ENCODE measurements at places on chromosomes 4 and X.
A peak's percentile ranks its signal among the peaks of the same experiment; 100 is the strongest.

DNA sequence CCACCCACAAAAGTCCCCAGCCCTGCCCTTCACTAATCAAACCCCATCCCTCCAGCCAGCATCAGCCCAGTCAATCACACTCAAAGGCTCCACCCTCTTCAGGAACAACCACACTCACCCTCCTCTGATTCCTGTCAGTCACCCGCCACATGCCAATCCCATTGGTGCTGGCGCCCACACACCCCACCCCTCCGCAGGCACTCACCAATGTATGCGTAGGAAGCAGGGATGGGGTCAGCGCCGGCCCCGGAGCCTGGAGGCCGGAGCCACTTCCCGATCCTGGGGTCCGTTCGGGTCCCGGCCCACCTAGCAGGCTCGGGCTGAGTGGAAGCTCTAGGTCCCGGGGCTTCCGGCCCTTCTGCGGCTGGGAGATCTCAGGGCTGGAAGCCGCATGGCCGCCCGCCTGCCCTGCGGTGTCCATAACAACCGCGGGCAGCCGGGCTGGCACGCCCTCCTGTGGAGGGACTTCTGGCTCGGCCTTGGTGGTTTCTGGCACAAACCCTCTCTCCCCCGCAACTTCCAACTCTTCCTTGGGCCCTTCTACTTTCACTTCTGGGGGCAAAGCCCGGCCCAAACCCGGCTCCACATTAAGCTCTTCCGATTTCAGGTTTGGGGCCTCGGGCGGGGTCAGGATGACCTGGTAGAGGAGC is 7.9 kb upstream of the CFP start:
- H3K36me3 ChIP-seq: peaks cover 75% of the 10 kb centered on the region
- no peak overlapping the region for H3K4me3 ChIP-seq
- ATAC-seq: no peak
- no peak overlapping the region for H3K27ac ChIP-seq
- no peaks in the 10 kb centered on the region for H3K27me3 ChIP-seq
- no peaks in the 10 kb centered on the region for H3K4me1 ChIP-seq

GRCh38 chr4:126358041-126358440 is 1043.3 kb downstream of the FAT4 start:
- no peaks in the 10 kb centered on the region for H3K36me3 ChIP-seq
- no peaks in the 10 kb centered on the region for H3K27me3 ChIP-seq
- ATAC-seq: no peak
- H3K4me3 ChIP-seq: no peak overlapping the region
- no peaks in the 10 kb centered on the region for H3K4me1 ChIP-seq

- no peak overlapping the region for H3K4me3 ChIP-seq
- no peaks in the 10 kb centered on the region for H3K36me3 ChIP-seq
- no peak overlapping the region for H3K27ac ChIP-seq
- H3K4me1 ChIP-seq: no peaks in the 10 kb centered on the region
- no peaks in the 10 kb centered on the region for H3K27me3 ChIP-seq
These were observed 25.5 kb upstream of the MORC4 start for GRCh38 chrX:107025545-107025944.

GRCh38 chr4:169724260-169724659 is 33.5 kb downstream of the HPF1 start:
- H3K27ac ChIP-seq: no peak overlapping the region
- no peaks in the 10 kb centered on the region for H3K4me1 ChIP-seq
- H3K27me3 ChIP-seq: no peaks in the 10 kb centered on the region
- no peak overlapping the region for H3K4me3 ChIP-seq

DNA sequence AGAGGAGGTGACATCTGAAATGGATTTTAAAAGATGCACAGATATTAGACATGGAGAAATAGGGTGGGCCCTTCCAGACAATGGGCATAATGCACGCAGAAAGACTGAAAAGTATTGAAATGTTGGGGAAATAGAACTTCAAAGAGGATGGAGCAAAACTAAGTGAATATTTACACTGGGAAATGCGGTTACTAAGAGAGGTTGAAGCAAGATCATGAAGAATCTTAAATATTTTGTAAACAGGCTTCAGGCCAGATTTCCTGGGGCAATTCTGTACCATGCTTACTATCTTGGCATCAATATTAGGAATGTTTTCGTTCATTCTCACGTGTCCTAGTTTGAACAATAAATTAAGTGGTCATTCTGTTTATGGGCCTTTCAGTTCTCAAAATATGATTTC is 216.3 kb downstream of the ADAMTS3 start:
- H3K27me3 ChIP-seq: no peaks in the 10 kb centered on the region
- ATAC-seq: no peak
- H3K4me3 ChIP-seq: no peak overlapping the region
- no peaks in the 10 kb centered on the region for H3K36me3 ChIP-seq

GRCh38 chrX:42107495-42108488 is 184.4 kb upstream of the CASK start:
- no peaks in the 10 kb centered on the region for H3K4me1 ChIP-seq
- ATAC-seq: no peak
- no peak overlapping the region for H3K4me3 ChIP-seq
- H3K27me3 ChIP-seq: no peaks in the 10 kb centered on the region

- H3K27me3 ChIP-seq: peaks cover 36% of the 10 kb centered on the region
- H3K4me3 ChIP-seq: peak overlapping the region; percentile 46
- H3K36me3 ChIP-seq: no peaks in the 10 kb centered on the region
These were observed 370.3 kb upstream of the SMIM31 start for GRCh38 chr4:164383358-164384220.

DNA sequence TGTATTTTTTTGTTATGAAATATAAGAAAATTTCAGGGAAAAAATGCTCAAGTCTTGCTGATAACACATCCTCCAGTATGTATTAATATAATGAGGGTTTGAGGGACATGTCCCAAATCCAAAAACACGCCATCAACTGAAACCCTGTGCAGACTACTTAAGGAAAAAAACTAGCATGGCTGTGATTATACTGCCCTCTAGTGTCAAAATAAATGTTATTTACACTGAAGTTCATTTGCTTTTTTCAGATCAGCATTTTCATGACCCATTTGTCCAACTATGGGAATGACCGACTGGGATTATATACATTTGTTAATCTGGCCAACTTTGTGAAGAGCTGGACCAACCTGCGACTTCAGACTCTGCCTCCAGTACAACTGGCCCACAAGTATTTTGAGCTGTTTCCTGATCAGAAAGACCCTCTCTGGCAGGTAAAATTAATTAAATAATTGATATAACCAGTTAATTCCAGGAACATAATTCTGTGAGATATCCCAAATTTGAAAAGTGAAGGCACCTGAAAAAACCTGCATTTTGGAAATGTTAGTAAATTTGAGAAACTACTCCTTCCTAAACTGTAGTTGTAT is 128.5 kb downstream of the PRSS12 start:
- no peak overlapping the region for H3K27ac ChIP-seq
- no peak overlapping the region for H3K4me3 ChIP-seq
- H3K36me3 ChIP-seq: no peaks in the 10 kb centered on the region
- no peak for ATAC-seq
- H3K27me3 ChIP-seq: no peaks in the 10 kb centered on the region

DNA sequence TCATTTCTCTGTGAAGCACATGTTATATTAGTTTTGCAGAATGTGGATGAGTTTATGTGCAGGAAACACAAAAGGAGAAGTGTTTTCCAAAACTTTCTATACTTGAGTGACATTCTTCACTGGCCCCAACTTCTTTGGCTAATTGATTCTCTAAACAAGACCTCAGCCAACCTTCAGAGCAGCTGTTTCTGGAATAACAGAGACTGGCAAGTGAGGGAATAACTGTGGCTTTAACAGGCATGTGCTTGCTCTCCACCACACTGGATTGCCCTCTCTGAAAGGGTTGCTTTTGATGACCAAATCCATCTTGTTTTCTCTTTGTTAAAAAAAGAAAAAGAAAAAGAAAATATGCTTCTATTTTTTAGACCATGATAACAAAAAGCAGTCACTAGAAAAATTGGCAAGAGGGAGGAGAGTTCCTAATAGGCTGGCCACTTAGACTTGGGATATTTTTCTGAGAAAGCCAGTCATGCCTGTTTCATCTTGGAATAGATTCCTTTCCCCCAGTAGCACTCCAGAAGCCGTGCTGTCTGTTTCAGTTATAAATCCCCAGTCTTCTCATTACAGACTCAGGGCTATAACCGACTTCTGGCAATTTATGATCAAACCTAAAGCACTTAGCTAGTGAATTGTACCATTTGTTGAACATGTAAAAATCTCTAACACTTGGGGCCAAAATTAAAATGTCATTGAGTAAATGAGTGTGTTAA is 295.0 kb upstream of the NR3C2 start:
- H3K27ac ChIP-seq: no peak overlapping the region
- no peaks in the 10 kb centered on the region for H3K27me3 ChIP-seq
- H3K36me3 ChIP-seq: no peaks in the 10 kb centered on the region
- ATAC-seq: no peak
- H3K4me1 ChIP-seq: no peaks in the 10 kb centered on the region

DNA sequence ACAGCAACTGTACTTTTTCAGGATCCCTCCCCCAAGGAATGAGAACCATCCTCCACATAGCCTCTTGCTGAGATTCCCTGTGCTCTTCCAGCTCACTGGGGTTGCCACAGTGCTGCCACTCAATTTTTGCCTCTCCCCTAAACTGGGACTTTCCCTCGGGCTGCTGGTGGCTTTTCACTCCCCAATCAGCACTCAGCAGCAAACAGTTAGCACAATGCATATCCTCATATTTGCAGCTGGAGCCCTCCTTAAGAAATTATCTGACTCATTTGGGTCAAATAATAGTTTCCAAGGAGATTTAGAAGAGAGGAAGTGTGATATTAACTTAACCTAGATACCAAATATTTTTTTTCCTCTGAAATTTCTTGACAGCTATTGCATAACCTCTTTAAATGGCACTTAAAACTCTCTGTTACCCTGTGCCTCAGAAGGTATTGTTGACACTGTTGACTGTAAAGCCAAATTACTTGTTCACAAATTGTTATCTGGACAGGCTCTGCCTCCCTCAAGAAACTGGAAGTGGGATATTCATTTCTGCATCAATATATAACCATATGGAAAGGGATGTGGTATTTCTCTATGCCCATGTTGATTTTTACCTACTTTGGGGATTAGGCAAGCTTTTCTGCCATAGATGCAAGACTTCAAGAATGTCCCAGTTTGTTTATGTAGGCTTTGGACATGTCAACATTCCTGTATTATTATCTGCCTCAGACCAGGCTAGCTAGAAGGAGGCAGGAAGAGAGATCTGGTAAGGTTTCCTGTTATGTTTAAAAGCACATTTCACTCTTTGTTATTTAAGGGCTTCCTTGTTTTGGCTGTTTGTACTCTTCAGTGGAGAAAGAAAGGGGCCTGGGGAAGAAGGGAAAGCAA is 58.0 kb downstream of the SEPTIN11 start:
- H3K36me3 ChIP-seq: no peaks in the 10 kb centered on the region
- ATAC-seq: peak; percentile 80
- H3K27me3 ChIP-seq: no peaks in the 10 kb centered on the region
- H3K4me1 ChIP-seq: peaks cover 14% of the 10 kb centered on the region
- no peak overlapping the region for H3K4me3 ChIP-seq

DNA sequence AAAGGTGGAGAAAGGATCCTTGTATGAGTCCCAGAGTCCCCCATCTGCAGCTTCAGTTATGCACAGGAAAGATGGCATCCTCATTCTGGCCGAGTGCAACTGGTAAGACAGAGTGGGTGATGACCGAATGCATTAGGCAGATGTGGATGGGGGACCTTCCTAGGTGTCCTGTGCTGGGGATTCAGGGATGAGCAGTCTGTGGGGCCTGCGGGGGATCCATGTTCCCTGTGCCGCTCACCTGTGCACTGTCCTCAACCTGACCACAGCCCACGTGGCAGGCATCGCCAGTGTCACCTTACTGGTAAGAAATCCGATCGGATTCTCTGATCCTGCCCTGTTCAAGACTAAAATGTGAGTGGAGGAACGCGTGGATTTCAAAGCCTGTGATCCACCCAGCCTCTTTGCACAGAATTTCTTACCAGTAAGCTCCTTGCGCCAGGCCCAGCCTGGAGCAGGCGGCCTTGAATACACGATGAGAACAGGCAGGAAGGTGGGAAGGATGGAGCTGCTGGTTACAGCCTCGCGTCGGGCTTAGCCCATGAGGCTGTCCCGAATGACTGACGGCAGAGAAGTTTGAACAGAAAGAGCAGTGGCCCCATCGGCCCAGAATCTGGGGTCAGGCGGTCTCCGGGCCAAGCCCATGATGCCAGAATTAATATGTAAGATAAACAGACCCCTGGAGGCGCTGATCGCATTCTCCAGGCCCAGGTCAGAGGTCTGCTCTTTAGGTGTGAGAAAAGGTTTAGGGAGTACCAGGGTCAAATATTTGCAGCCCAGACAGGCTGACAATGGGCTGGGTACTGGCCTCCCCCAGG is 56.5 kb downstream of the CPZ start:
- H3K4me3 ChIP-seq: no peak overlapping the region
- no peaks in the 10 kb centered on the region for H3K4me1 ChIP-seq
- no peak overlapping the region for H3K27ac ChIP-seq
- no peaks in the 10 kb centered on the region for H3K36me3 ChIP-seq
- no peak for ATAC-seq

DNA sequence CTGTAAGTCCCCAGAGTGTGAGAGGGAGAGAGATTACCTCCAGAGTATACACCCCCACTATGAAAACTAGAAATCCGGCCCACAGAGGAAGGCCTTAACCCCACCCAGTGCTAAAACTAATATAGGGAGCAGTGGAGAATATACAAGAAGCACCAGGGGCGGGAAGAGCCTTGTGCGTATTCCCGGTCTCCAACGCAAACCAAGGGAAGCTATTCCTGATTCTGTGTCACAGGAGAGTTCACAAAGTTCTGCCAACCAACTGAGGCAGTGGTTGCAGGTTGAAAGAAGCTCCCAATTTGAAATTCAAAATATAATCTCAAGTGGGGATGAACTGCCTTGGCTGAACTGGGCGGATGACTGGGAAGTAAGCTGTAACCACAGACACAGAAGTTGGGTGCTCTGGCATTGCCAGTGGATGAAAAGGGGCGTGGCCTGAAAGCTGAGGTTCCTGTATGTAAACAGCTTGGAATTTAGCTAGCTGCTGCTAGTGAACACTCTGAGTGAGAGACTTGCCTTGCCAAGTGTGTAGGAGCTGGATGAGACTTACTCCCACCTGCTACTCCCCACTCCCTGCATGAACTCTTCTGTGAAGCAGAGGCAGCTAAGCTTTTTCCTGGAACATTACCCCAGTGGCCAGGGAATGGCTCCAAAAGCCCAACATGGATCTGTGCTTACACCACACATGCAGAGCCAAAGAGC is 32.7 kb downstream of the ELF2 start:
- H3K27ac ChIP-seq: no peak overlapping the region
- H3K4me3 ChIP-seq: no peak overlapping the region
- H3K4me1 ChIP-seq: peaks cover 15% of the 10 kb centered on the region
- no peaks in the 10 kb centered on the region for H3K36me3 ChIP-seq
- H3K27me3 ChIP-seq: no peaks in the 10 kb centered on the region
- peak; percentile 31 for ATAC-seq

All from gastroesophageal sphincter (tissue), 4 donors.